IPS DF 19.7 (cell line): ENCODE measurements at places on chromosomes 4 and X.
A peak's percentile ranks its signal among the peaks of the same experiment; 100 is the strongest.

- no peak for DNase-seq
Measured at GRCh38 chr4:102530986-102531385, 29.8 kb downstream of the NFKB1 start.

GRCh38 chr4:97868097-97868496, 275.2 kb downstream of the STPG2 start:
- DNase-seq: no peak

GRCh38 chr4:20356565-20356964, 104.9 kb downstream of the SLIT2 start:
- no peak for DNase-seq

GRCh38 chr4:139210486-139210885, 33.5 kb upstream of the ELF2 start:
- DNase-seq: no peak

DNA sequence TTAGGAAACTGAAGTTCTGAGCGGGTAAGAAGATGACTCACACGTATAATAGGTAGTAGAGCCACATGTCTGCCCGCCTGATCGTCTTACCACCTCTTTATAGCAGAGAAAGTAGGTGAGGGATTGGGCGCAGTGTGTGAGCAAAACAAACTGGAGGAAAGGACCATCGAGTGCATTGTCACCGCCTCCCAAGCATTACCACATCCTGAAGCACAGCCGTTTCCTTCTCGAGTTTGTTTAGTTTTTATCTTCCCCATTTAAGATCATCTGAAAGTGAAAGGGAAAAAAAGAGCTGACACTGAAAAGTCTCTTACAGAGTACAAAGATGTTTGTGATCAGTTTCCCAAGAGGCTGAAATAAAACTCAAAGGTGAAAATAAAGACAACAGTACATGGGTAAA, 14.8 kb downstream of the PDK3 start:
- no peak for DNase-seq

DNA sequence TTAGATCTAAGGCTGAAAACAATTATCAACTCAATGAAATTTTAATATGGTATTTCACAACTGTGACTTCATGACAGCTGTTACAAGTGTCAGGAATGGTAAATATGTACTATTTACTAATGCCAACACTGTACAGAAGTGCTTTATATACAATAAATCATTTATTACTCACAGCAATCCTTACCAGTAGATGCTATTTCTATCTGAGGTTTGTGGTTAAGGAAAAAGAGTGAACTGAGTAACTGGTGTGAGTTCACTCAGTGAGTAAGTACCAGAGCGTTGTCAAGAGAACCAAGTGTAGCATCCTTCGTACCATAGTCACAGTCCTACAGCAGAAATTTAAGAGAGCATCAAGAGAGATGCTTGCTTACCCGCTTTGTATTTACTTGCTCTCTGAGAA, 23.3 kb downstream of the MTHFD2L start:
- DNase-seq: no peak

DNA sequence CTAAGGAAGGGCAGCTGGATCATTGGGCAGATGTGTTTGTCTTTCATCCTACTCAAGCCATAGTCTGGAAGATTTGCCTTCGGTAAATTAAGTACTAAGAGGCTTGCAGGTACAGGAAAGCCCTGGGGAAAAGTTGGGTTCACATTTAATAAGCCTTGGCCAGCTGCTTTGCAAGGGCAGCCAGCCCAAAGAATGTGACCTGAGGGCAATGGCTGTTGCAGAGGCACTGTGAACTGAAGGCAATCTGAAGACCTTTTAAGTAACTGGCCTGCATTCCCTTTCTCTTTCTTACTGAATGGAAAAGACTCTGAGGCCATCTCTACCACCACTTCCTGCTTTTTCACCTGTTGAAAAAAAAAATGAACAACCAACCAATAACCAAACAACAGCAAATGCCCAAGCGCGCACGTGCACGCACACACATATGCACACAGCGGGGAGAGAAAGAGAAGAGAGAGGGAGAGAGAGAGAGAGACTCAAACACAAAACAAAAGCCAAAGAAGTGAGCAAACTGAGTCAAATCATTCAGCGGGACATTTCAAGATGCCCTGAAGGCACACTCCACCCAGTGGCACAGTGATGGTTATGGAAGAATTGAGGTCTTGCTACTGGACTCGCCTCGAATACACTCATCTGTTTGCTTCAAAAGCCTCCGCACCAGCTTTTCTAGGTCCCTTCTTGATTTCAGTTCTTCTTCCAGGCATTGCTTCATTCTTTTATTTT, 19.6 kb downstream of the CD40LG start:
- DNase-seq: no peak

DNA sequence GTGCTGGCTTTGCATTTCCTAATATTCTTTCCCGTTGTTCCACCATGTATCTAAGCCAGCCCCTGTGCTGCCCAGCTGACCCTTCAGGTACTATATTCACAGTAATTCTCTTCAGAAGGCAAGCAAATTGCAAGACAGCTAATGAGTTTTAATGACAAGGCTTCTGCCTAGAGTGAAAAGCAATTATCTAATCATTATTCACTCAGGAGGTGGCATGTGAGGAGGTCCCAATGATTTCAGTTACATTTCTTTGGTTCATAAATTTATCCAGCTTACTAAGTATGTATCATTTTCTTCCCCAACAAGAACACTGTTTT, 123.0 kb downstream of the RASGEF1B start:
- DNase-seq: no peak

DNA sequence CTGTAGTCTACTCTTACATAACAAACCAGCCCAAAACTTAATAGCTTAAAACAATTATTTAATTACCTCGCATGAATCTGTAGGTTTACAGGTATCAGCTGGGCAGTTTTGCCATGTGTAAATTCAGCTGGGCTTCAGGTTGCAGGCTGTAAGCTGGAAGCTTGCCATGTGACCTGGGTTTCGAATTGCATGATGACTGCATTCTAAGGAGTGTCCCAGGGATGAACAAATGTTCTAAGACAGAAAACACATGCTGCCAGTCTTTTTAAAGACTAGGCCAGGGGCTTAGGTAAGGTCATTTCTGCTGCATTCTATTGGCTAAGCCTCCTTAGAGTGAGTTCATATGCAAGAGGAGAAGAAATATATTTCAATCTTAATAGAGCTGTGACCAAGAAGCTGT, 44.8 kb downstream of the GRIA2 start:
- DNase-seq: peak; percentile 2

GRCh38 chr4:81518762-81519426, 47.2 kb upstream of the RASGEF1B start:
- no peak for DNase-seq

DNA sequence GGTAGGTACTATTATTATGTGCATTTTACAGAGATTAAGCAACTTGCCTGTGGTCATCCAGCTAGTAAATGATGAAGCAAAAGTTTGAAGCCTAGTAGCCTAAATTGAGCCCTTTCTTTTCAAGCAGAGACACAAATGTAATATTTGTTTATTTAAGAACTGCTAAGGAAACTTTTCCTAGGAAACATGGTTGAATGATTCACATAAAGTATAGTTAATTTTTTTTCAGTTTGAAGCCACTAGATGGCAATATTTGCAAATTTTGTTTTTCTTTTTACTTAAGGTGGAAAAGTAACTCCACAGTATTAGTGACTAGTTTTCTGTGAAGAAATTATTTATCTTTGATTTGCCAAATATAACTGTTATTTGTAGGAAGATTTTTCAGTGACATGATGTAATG, 52.8 kb upstream of the ANKRD17 start:
- DNase-seq: no peak

- no peak for DNase-seq
Measured at GRCh38 chr4:155607481-155607880, 59.2 kb upstream of the GUCY1A1 start.

GRCh38 chr4:122512430-122512829, 55.9 kb upstream of the IL2 start:
- no peak for DNase-seq

GRCh38 chr4:1031956-1032795, 20.8 kb downstream of the FGFRL1 start:
- DNase-seq: no peak

DNA sequence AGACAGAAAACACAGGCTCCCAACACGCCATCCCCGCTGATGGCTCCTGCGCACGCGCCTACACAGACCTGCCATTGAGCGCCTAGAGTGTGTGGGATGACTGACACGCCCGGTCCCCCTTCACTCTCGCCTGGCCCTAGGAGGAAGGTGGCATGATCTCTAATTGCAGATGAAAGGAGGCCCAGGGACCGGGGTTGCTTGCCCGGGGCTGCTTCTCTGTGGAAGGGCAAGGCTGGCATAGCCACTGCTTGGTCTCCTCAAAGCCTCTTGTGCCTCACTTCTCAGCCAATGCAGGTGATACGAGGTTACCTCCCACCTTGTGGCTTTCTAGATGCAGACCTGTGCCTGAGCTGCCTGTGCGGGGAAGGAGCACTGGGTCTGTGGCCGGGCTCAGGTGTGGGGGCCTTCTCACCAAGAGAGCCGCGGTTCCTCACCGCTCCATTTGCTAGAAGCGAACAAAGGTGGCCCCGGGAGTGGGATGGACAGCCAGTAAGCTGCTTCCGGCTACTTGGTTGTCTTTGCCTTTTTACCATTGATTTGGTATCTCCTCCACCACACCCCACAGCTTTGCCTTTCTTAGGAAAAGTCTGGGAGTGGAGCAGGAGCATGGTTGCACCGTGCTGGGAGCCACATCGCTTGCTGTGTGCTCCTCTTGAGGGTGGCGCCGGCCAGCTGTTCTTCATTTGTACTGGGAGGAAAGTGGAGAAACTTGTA, 47.0 kb downstream of the TBC1D14 start:
- DNase-seq: no peak

DNA sequence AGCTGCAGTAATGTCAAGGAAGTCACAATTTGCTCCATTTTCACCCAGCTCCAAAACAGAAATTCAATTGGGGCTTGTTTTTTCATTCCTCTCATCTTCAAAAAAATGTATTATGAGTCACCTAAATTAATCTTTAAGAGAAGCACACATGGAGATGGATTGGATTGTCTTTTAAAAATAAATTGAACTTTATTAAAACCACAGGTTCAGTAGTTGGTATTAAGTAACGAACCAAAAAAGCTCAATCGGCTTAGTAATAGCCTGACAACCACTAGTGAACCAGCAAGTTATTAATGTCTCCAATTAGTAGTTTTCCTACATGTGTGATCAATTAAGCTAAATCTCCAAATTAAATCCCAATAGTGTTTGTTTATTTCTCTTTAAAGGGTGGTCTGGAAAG, 283.5 kb upstream of the GIMD1 start:
- DNase-seq: no peak

GRCh38 chr4:157127571-157127970, 51.6 kb downstream of the GLRB start:
- peak; percentile 9 for DNase-seq

- no peak for DNase-seq
Measured at GRCh38 chrX:136497556-136498052, at the start of gene HTATSF1. Gene HTATSF1, plus strand, starts transcription at chrX:136497592. Its CDS starts 93 bp downstream, at chrX:136497685.

GRCh38 chrX:129534816-129535578, 5.1 kb upstream of the OCRL start:
- DNase-seq: no peak

GRCh38 chr4:5611750-5612149, 96.6 kb downstream of the EVC2 start:
- no peak for DNase-seq

GRCh38 chr4:52555356-52555716, 103.8 kb downstream of the USP46 start:
- no peak for DNase-seq

GRCh38 chr4:77715414-77716290, 103.5 kb downstream of the CNOT6L start:
- DNase-seq: no peak

- no peak for DNase-seq
Measured at GRCh38 chrX:57204306-57204705, 67.1 kb upstream of the SPIN2A start.

- DNase-seq: no peak
Measured at GRCh38 chr4:15495621-15496020, 25.9 kb downstream of the CC2D2A start.

- DNase-seq: no peak
Measured at GRCh38 chrX:107541244-107541643, 87.1 kb upstream of the PRPS1 start.

DNA sequence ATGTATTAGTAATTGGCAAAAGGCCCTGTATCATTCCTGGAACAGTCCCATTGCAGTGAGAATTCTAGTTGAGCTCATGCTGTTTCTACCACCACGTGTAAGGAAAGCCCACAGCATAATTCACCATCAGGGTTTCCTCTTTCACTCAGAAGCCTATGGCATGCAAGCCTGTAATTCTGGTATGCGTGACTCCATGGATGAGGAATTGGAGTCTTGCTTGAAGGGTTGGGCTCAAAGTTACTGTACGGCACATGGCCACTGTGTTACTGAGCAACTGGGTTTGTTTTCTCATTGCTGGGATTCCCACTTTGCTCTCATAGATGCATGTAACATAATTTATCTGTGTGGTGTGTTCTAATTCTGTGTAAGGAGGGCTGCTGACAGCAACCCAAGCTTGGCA, 132.3 kb upstream of the NR3C2 start:
- no peak for DNase-seq

DNA sequence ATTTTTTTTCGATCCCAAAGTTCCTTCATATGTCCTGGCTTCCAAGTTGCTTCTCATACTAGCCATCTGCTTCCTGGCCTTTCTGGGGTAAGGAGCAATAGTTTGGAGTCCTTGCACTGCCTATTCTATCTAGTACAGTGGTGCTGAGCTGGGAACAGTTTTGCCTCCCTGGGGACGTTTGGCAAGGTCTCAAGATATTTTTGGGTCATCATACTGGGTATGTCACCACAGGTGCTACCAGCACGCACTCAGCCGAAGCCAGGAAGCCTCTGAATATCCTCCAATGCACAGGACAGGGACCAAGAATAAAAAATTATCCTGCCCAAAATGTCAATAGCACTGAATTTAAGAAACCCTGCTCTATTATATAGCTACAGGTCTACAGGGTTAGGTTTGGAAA, 35.4 kb upstream of the TMSB15B start:
- no peak for DNase-seq

DNA sequence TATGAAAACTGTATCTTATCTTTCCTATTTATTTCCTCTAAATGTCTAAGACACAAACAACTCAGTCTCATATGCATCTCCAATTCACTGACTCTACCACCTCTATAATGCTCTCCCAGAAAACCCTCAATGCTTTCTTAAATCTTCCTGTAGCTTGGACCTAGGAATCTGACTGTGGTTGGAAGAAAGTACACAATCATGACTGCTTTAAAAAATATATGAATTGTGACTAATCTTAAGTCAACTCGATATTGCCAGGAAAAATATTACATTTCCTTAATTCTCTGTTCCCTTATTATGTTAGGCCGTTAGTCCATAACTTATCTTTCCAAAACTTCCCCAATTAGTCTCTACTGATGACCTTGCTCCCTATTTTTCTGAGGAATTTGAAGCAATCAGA, 87.0 kb downstream of the SPCS3 start:
- no peak for DNase-seq
